ENCODE measurements at places on chromosomes 13 and 19.

DNA sequence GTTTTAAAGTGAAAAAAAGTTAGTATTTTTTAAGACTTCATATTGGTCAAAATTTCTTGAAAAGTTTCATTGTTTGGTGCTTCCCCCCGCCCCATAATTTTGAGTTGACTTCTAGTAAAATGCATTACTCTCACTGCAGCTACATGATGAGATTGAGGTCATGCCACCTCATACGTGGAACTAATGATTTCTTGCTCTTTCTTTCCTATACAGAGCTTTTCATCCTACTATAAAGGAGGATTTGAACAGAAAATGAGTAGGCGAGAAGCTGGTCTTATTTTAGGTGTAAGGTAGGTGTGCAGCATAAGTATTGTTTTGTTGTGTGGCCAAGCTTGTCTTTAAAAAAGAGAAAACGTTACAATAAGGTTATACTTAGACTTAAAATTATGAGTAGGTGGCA, 55.0 kb downstream of the DNAJC15 start:
- DNase-seq = no peak

GRCh38 chr19:32380269-32380668, 25.3 kb upstream of the DPY19L3 start:
- DNase-seq = no peak

DNA sequence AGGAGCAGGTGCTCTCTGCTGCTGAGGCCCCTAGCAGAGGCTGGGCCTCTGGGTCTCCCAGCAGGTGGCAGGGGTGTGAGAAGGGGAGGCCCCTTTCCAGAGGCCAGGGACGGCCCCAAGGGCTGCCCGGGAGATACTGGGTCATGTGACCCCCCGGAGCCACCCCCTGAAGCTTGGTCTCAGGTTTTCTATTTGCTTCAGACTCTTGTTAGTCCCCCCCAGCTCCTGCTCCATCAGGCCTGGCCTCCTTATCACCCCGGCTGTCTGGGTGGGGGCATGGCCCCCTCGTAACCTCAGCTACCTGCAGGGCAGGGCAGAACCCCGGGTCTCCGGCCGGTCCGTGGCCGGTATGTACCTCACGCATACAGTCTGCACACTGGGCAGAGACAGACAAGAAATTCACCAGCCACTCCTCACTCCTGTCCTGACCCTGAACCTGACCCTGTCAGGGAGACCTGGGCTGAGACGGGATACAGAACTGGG, 13.2 kb upstream of the TCF3 start:
- DNase-seq = no peak

DNA sequence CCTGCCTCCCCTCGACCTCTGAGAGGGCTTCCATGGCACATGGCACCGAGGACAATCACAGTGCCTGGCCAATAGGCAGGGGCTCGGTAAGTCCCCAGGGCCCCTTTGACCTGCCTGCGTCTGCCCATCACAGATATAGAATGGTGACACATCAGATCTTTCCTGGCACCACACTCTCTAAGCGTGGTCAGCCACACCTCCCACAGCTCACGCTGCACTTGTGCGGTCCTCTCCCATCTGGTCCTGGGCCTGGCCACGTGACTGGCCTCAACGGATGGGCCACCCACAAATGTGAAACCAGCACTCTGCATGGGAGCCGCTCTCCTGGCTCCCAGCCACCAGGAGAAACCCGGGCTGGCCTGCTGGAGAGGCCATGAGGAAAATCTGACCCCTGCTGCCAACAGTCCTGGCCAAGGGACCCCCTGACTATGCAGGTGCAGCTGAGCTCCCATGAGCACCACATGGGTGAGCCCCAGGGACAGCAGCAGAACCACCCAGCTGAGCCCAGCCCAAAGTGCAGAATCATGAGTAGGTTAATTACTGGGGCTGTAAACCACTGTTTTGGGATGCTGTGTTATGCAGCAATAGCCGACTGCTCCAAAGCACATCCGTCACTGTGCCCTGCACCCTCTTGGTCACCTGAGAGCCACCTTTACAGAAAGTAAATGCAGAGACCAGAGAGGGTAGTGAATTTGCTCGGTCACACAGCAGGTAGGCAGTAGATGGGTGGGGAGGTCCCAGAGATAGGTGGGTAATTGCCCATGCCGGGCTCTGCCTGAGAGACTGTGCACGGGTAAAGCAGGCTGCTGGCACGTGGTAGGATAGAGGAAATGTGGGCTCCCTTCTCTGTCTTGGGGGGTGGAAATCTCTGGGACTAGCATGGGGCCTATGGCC, 9.7 kb upstream of the MEF2B start:
- DNase-seq = no peak

DNA sequence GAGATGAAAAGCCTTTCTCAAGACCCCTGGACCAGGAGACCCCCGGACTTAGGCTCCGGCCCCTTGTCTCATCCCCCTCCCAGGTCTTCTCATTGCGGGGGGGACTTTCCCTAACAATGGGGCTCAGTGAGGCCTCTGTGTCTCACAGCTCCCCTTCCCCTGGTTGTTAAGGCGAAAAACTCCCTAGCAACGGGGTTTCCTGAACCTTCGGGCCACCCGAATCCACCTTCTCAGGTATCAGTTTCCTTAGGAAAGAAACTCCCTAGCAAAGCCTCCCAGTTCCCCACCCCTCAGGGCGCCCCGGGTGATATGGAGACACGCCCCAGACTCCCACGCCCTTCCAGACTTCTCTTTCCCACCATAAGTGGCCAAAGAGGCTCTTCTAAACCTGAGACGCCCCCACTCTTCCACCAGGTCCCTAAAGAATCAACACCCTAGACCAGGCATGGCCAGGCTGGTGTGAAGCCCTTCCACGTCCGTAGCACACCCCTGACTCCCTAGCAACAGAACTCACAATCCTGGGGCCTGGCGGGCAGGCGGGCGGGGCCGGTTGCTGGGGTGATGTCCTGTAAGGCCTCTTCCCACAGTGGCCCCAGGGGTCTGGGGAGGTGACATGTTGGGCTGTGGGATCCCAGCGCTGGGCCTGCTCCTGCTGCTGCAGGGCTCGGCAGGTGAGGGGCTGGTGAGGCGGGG, at the start of gene TMEM190:
TSS of gene TMEM190 (plus strand) at position 586 of the 693 bp plus-strand sequence. CDS start at position 614, 28 bp downstream.
- no peak for DNase-seq

- no peak for DNase-seq
Observed at GRCh38 chr13:107964395-107964794, 250.9 kb downstream of the LIG4 start.

DNA sequence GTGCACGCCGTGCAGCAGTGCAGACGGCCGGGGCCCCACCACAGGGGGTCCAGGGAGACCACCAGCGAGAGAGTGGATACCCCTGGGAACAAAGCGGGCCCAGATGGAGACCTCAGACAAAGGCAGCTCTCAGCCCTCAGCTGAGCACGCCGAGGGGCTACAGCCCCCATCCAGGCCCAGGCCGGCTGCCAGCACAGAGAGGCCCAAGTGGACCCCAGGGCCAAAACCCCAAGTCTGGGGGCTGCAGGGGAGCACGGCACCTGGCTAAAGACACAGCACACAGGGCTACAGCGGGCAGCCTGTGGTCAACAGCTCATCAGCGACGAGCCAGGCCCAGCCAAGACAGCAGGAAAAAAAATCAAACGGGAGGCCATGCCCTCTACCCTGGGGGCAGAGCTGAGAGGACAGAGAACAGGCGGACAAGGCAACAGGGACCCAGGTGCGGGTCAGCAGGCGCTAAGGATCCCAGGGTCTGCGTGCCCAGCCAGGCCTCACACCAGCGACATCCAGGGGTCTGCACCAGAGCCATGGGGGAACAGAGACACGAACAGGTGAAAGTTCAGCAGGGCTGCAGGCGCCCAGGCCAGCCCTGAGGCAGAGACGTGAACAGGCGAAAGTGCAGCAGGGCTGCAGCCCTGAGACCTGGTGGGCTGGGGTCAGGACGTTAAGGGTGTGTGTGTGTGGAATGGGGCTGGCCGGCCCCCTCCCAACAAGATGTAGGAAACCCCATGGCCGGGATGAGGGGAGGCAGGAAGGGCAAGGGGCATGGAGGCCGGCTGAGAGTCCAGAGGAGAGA, 34.3 kb downstream of the RASA3 start:
- DNase-seq = no peak

DNA sequence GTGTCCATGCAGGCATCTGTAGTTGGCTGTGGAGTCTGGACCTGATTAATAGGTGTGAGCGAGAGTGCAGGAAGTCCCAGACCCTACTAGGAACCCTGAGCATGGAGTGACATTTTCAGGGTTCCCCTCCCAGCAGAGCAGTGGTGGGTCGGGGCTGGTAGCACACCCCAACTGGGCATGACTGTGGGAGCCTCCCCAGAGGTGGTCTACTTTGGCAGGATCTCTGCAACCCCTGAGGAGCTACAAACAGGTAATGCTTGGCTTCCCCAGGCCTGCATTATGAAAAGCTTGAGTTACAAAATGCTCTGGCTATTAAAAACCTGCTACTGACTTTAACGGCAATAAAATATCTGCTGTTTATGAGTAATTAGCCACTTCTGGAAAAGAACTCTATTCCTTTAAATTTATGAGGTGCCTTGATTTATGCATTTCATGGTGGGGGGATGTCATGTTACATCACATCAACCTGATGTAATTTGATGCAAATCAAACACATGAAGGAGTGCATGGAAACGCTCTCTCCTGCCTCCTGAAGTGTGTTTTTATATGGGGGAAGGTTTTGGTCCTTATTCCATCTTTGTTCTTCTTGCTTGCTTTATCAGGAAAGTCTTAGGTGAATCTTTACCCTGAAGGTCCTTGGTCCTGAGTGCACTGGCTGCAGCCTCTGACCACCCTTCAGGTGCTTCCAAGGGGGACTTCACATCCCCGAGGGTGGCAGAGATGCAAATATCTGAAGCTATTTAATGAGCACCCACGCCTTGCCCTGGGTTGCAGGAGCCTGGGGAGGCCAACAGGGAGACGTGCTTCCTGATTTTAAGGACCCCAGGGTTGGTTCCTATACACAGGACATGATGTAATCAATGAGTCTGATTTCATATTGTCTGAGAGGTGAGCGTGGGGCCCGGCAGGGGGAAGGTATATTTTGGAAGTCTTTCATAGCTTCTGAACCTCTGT, 54.0 kb downstream of the ZNF536 start:
- DNase-seq = no peak

DNA sequence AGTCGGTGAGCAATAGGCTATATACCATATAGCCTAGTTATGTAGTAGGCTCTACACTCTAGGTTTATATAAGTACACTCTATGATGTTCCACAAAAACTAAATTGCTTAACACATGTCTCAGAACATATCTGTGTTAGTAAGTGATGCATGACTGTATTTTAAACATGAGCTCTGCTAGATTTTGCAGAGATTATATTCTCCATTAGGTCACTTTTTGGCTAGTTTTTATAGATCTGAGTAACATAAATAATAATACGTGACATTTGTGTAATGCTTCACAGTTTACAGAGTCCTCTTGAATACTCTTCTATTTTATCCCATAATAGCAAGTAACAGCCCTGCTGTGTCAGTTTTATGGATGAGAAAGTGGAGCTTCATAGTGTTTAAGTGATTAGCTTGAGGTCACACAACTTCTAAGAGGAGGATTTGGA, 47.8 kb downstream of the NDFIP2 start:
- no peak for DNase-seq

DNA sequence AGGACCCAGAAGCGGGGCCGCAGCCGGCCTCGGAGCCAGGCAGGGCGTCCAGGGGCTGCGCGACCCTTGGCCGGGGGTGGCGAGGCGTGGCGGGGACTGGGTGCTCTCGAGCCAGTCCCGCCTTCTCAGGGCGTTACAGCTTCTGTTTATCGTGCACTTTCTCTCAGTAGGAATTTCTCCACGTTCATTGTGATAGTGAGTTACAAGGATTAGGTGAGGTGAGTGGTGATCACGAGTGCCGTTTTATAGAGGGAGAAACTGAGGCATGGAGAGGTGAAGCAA, 600 bp downstream of the AP1M1 start:
- peak; percentile 30 for DNase-seq

DNA sequence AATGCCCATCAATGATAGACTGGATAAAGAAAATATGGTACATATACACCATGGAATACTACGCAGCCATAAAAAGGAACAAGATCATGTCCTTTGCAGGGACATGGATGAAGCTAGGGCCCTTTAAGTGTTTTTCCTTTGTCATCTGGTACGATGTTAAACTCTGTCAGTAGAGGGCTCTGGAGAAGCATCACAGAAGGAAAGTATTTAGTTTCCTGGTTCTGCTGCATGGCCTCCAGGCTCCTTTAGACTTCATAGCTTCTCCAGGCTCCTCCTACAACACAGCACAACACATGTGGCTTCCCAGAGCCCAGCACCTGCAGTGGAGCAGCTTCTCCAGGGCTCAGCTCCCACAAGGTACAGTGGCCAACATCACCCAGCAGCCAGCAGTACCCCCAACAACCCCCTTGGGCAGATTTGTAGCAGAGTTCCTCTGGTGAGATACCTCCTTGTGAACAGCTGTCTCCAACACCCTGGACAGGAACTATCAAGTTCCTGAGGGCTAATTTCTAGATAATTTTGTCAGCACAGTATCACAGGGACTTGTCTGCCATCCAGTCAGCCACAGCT, 63.4 kb downstream of the KCTD12 start:
- DNase-seq = no peak

DNA sequence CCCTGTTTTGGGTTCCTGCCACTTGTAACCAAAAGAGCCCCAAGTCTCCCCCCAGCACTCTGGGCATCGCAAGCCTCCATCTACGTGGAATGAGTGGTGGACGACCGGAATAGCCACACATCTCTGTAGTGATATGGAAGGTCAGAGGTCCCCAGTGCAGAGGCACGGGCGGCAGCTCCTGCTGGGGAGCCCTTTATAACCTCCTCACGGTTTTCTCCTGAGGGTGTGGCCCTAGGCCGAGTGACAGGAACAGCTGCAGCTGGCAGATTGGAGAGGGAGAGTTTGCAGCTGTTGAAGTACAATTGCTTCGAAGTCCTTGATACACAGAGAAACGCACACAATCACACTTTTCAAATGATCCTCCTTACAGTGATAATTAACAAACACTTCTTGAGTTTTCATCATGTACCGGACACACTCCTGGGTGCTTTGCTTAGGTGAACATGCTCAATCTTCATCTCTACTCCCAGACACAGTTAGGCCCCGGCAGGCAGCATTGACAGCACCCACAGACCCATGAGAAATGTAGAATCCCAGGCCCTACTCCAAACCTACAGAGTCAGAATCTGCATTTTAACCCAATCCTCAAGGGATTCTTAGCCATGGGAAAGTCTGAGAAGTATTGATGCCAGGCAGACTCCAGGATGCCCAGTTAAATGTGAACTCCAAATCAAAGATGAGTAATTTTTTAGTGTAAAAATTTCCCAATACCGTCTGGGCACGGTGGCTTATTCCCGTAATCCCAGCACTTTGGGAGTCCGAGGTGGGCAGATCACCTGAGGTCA, 4.9 kb upstream of the ZNF787 start:
- no peak for DNase-seq

- no peak for DNase-seq
Observed at GRCh38 chr13:78680576-78681350, 21.8 kb upstream of the OBI1 start.

- no peak for DNase-seq
Observed at GRCh38 chr19:37983153-37983552, 76.1 kb downstream of the SIPA1L3 start.

- DNase-seq = no peak
Observed at GRCh38 chr19:49807058-49807903, 5.8 kb downstream of the FUZ start.
